Activated CD4-positive, alpha-beta T cell treated with anti-CD3 and anti-CD28 coated beads for 24 hours (primary cell): ENCODE measurements at places on chromosomes 13 and 19.

DNA sequence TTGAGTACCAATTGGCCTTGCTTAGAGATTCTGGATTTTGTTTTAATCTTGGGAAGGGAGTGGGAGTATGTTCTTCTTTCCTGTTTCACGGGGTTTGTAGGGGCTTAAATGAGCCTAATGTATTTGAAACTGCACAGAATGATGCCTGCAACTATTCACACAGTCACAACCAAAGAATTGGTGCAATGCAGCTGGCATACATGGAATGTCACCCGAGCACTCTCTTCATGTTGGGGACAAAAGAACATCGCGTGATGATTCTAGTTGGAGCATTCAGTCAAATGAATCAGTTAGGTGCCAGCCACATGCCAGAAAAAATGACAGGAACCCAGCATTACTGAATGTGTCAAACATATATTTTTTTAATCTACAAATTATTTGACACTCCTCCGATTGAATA is 22.1 kb downstream of the STARD13 start:
- DNase-seq: no peak

- no peak for DNase-seq
These were observed 9.9 kb downstream of the ARL11 start for GRCh38 chr13:49638030-49638743.

GRCh38 chr13:113430378-113431110 is 22.7 kb downstream of the ADPRHL1 start:
- DNase-seq: no peak

- DNase-seq: no peak
These were observed 26.7 kb downstream of the ZMYM2 start for GRCh38 chr13:19985219-19985556.

GRCh38 chr19:47414469-47414868 is 4.9 kb downstream of the MEIS3 start:
- DNase-seq: no peak

GRCh38 chr13:37364007-37364406 is 234.6 kb downstream of the POSTN start:
- DNase-seq: no peak

- DNase-seq: no peak
These were observed 101.7 kb downstream of the TNFRSF19 start for GRCh38 chr13:23671897-23672296.
